Stimulated activated CD4-positive, alpha-beta T cell treated with anti-CD3 and anti-CD28 coated beads, TNF-alpha, amount 100 ng/mL, for 1 hour (primary cell): ENCODE measurements at places on chromosomes 16 and 17.
A peak's percentile ranks its signal among the peaks of the same experiment; 100 is the strongest.

- DNase-seq = no peak
Observed at GRCh38 chr17:81304196-81305015, 9.3 kb upstream of the SLC38A10 start.

GRCh38 chr16:67177743-67178699 is 5.7 kb downstream of the MATCAP1 start:
- DNase-seq = no peak

DNA sequence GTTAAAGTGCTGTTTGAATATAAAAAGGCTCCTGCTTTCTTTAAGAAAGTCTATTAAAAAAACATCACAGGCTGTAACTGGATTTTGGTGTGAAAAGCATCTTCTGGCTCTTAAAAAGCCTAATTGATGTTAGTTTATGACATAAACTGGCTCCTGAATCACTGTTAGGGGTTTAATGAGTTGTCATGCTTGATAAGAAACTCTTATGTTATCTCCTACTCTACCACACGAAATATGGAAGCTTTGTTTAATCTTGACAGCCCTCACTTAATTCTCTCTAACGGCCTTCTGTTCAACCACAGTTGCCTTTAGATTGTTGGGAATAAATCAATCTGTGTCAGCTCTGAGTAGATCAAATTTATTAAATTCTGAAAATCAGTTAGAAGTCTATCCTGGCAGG is 51.5 kb downstream of the CPPED1 start:
- DNase-seq = no peak

GRCh38 chr17:13931800-13932460 is 137.4 kb upstream of the COX10 start:
- no peak for DNase-seq

- no peak for DNase-seq
Observed at GRCh38 chr16:15701367-15701766, 51.3 kb downstream of the NDE1 start.

DNA sequence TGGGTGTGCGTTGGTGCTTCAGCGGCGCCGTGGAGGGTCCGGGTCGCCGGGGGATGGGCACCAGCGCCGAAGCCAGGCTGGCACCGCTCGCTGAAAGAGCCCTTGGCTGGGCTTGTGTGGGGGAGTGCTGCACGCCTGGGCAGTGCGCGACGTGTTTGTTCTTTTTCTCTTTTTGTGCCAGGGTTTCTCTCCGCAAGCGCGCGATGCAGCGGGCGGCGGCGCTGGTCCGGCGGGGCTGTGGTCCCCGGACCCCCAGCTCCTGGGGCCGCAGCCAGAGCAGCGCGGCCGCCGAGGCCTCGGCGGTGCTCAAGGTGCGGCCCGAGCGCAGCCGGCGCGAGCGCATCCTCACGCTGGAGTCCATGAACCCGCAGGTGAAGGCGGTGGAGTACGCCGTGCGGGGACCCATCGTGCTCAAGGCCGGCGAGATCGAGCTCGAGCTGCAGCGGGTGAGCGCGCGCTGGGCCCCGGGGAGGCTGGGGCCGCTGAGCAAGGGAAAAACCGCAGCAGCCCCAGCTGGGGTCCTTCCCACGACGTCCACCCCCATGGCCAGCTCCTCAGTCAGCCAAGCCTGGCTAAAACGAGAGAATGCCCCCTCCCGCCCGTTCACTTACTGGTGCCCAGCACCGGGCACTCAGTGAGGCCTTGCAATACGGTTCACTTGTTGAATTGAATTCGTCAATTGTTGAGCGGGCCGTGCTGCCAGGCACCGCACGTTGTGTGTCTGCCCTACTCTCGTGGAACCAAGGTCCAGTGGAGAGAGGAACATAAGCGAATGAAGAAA is 541 bp downstream of the GPT2 start:
- DNase-seq = peak; percentile 7

DNA sequence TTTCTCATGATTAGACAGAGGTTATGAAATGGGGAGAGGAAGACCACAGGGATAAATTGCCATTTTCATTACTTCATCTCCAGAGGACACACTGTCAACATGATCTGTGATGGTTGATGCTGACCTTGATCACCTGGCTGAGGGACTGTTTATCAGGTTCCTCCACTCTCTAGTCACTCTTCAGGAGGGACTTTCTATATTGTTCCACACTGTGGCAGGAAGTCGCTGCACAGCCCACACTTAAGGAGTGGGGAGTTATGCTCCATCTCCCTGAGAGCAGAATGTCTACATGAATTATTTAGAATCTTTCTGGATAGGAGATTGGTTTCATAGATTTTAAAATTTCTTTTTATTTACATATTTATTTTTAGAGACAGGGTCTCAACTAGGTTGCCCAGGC is 46.7 kb downstream of the CYB5B start:
- DNase-seq = no peak

- DNase-seq = no peak
Observed at GRCh38 chr17:81902023-81902652, at the start of gene NPB. Gene NPB (plus strand): TSS chr17:81902238. CDS start chr17:81902278, 40 bp downstream.

DNA sequence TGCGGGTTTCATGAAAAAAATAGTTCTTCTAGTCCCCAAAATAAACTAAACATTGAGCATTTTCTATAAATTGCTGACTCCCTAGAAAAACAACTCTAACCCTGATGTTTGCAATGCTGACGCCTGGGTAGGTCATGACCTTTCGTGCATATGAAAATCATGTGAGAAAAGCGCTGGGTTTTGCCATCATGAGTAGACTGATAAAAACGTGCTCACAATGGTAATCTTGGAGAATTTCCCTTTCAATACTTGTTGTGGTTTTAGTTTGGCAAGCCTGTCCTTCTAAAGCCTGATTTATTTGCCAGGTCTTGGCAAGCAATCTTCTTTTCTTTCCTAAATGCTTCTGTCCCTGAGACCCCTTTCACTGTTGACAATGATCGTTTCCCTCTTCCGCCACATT is 4.0 kb upstream of the CLEC10A start:
- DNase-seq = no peak

GRCh38 chr16:48479955-48480354 is 94.7 kb upstream of the SIAH1 start:
- DNase-seq = no peak

- DNase-seq = no peak
Observed at GRCh38 chr16:81641395-81642106, 137.5 kb upstream of the PLCG2 start.
